Kidney tubule cell (primary cell): ENCODE measurements at places on chromosomes 16 and 17.

DNA sequence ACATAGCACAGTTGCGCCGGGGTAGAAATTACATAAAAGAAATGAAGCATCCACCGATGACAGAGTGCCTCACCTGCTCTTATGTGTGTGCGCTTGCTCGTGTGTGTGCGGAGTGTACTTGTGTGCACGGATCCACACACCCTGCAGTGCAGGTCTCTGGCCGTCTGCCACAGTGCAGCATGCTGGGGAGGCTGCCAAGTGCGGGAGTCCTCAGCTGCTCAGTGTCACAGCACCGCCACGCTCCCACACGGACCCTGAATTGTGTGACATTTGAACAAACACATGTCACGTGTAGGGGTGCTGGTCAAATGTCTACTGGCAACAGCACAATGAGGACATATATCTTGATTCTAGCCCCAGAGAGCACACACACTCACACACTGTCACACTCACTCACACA, 243.0 kb upstream of the MYOCD start:
- no peak for DNase-seq

- DNase-seq, result no peak
Observed at GRCh38 chr16:12393239-12393638, 410.4 kb downstream of the CPPED1 start.

DNA sequence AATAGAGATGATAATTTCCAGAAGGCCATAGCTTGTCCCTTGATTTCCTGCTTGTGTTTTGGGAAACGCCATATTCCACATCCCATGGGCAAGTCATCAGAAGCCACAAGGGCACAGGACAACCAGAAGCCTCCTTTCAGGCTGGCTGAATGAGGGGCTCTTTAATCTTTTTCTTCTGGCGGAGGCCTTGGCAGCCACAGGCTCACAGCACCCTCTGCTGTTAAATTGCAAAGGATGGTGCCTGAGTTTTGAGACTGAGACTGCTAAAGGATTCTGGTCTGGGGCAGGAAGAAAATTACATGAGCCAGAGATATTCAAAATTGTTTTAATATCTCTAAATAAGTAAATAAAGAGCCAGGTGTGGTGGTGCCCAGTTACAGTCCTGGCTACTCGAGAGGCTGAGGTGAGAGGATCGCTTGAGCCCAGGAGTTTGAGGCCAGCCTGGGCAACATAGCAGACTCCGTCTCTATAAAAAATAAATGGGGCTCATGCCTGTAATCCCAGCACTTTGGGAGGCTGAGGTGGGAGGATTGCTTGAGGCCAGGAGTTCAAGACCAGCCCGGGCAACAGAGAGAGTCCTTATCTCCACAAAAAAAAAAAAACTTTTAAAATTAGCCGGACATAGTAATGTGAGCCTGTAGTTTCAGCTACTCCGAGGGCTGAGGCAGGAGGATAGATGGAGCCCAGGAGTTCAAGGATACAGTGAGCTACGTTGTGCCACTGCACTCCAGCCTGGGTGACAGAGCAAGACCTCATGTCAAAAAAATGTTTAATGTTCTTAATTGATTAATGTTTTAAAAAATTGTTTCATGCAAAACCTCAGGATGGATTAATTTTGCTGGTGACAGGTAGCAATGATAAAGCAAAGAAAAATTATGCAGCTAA, 26.3 kb downstream of the AARSD1 start:
- peak; percentile 63 for DNase-seq

GRCh38 chr17:19003543-19004420, 782 bp downstream of the FAM83G start:
- DNase-seq, result peak; percentile 64

DNA sequence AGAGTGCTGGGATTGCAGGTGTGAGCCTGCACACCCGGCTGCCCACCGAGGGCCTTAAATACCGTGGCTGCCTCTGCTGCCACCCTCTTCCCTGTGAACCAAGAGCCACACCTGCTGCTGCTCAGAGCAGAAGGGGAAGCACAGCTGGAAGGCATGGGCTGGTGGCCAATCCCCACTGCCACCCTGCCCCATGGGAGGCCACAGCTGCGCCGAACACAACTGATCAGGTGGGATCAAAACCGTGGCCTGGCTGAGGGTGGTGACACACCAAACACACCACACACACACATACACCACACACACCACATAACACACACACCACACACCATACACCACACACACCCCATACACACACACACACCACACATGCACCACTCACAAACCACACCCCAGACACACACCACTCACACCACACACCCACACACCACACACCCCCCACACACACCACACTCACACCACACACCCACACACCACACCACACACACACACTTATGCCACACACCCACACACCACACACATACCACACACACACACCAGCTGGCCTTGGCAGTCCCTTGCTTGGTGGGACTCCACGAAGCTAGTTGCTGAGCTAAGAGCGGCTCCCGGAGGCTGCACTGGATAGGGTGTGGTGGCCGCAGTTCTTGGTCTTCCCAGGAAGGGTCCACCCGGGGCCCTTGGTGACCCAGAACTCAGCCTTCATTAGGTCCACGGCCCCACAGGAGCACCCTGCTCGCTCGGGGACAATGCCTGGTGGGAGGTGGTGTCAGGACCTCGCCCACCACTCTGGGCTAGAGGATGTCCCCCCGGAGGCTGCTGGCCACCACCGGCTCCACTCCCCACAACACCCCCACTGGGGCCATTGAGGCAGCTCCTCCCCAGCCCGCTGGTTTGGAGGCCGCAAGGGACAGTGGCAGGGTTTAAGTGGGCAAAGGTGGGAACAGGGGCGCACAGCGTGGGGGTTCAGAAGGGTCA, 14.9 kb downstream of the CEP131 start:
- no peak for DNase-seq

DNA sequence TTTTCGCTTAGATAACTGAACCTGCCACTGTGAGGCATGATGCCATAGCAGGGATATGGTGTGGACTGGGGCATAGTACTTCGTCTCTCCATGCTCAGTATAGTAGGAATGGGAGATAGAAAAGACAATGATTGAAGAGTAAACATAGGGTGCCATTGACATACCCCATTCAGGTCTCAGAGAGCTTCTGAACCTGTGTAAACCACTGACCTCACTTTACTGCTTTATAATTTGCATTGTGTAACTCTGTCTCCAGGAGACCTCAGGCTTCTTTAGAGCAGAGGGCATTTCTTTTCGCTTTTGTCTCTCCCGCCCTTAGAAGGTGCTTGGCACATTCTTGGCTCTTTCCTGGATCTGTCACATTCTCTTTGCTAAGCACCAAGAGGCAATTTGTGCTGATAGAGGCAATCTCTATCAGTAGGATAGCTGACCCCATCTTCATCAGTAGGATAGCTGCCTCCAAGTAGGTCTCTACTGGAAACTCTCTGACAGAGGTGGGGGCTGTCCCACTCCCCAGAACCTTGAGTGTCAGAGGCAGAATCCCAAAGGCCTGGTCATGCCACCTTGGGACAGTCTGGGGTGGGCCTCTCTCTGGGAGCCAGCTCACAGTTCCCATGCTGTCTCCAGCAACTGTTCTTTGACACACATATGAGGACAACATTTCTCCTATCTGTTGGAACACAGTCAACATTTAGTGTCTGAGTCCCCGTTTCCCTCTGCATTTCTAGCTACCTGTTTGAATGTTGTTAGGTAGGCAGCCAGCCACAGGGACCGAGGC, 181.9 kb downstream of the UTP18 start:
- no peak for DNase-seq

- DNase-seq, result no peak
Observed at GRCh38 chr17:77735566-77736198, 222.8 kb upstream of the TNRC6C start.

DNA sequence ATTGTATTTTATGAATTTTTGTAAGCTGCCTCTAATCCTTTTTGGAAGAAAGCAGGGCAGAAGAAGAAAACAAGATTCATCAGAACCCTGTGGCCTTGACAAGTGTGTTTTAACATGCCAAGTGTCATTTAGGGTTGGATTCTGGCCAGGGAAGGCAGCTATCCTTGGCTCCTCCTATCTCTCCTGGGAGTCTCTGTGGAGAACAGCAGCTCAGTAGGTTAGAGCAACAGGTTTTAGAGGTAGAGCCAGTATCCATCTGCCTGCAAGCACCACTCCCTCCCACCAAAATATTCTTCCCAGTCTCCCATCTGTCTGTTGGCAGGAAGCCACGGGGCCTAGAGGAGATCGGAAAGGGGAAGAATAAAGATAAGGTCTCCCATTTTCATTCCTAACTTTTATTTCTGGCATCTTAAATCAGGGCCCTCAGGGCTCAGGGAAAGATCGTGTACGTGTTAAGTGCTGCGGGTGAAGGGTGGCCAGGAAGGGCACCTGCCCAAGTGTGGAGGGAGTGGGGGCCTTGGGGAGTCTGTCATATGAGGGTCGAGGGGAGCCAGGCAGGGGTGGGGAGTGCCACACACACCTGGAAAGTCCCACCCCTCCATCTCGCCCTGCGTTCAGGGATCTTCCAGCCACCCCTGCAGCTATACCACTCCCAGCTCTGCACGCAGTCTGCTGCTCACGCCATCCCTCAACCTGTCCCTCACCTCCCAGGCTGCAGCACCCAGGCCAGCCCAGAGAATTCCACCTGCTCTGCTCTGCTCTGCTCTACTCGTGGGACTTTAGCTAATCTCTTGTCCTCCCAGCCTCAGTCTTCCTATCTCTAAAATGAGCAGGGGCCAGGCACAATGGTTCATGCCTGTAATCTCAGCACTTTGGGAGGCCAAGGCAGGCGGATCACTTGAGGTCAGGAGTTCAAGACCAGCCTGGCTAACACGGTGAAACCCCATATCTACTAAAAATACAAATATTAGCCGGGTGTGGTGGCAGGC, 17.1 kb upstream of the CPSF4L start:
- DNase-seq, result no peak

DNA sequence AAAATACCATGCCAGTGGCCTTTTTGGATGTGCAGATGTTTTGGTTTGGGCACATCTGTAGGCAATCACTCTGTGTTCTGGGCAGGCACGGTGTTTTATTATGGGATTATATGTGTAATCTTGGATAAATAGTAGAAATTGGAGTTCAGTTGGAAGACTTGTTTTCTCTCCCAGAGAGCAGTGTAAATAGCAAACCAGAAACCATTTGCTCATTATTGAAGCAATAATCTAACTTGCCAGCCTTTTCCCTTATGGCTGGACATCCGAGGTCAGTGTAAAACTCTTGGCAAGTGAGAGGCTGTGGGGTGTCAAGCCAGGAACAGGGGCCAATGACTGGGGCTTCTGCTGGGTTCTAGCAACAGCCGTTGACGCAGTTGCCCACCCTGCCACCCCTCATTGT, 69.9 kb downstream of the IRX3 start:
- DNase-seq, result no peak

- no peak for DNase-seq
Observed at GRCh38 chr16:888901-889570, 81.7 kb downstream of the LMF1 start.

- DNase-seq, result peak; percentile 83
Observed at GRCh38 chr17:77374170-77374936, 233.6 kb downstream of the SEC14L1 start.

DNA sequence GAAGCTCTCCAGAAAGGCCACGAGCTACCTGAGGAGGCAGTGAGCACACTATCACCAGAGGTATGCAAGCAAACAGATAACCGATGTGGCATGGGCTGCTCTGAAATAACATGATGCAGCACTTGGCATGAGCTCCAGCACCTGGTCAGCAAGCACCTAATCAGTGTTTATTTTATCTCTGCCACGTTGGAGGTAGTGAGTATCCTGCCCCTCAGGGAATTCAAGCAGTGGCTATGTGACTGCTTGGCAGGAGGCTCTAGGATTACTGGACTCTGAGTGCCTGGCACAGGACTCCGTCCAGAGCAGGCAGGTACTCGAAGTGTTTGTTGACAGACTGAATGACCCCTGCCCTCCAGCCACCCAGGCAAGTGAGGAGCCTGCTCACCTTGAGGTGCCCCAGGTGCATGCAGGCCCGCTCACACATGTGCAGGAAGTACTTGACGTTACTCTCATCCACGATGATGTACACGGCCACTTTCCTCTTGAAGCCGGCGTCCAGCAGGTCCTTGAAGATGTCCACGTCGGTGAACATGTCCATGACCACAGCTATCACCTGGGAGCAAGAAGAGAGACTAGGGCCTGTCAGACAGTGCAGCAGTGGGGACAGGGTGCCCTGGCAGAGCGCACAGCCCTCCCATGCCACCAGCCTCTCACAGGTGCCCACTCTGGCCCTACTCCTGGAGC, 16.6 kb downstream of the FAM83G start:
- DNase-seq, result no peak

DNA sequence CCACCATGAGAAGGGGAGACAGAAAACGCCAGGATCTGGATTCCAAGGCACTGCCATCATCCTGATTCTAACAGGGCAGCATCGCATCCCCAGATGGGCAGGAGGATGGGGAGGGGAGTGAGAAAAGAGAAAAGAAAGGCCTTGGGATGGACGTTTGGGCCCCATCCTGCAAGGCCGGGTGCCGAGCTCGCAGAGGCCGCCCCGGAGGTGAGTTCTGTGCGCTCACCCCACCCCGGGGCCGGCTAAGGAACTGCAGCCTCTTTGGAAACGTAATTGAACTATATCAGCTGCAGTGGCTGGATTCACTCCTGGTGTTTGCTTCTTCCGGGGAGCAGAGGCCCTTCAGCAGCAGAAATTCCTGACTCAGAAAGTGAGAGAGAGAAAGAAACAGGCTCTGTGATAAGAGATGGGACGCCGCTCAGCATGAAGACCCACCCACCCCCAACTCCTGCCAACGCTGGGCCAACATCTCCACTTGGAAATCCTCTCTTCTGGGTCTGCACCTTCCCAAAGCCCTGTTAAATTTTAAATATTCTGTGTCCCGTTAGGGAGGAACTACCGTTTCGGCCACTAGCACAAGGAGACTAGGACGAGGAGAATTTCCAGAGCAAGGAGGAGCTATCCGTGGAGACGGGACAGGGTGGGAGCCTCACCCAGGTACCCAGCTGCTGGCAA, 8.5 kb upstream of the SSTR2 start:
- DNase-seq, result peak; percentile 81

GRCh38 chr17:32529604-32530003, 42.8 kb downstream of the CDK5R1 start:
- DNase-seq, result no peak

DNA sequence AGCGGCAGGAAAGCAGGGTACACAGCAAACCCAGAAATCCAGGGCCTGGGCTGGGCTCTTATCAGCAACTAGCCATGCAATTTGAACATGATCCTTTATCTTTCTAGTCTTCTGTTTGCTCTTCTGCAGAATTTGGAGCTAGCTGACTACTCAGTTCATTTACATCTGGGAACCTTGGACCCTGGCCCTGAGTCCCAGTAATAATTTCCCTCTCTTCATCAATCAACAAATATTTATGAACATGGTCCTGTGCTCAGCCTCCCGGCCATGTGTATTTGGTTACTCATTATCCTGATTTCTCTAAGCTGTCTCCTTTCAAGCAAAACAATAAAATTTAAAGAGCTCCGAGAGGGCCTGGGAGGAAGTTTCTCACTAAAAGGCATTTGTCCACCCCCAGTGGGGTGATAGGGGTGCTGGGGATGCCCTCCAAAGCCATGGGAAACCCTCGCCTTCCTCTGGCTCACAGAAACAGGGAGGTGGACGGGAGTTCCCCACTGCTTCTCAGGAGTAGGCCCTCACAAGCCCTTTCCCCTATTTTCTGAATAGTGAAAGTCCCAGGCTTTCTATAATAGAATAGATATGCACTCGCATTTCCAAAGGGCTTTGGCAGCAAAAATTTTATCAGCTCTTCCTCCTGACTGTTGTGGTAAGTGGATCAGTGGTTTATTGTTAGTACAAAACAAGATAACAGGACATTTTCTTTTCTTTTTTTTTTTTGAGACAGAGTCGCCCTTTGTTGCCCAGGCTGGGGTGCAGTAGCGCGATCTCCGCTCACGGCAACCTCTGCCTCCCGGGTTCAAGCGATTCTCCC, 6.9 kb upstream of the WDR59 start:
- DNase-seq, result peak; percentile 22

- no peak for DNase-seq
Observed at GRCh38 chr17:28364665-28365363, at the start of gene SEBOX. TSS of gene SEBOX (minus strand) at chr17:28365199. CDS start at chr17:28365151, 48 bp downstream.
